ENCODE measurements at places on chromosomes 4 and X.

GRCh38 chr4:63460075-63460474 lies 949.2 kb downstream of the TECRL start:
- DNase-seq: no peak

DNA sequence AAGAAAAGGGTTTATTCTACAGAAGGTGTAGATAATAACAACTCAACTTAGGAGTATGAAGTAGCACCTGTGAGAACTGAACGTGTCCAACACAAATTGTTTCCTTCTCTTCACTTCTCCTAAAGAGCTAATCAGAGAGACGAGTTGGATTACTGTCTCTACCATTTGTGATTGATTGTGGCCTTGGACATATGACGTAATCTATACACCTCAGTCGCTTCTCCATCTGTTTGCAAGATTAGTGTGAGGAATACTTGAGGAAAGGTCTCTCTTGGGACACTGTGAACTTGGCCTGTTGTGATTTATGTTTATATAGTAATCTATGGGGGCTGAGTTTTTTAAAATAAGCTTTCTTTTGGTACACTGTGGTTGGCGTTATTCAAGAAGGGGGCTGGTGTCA lies 182.0 kb downstream of the ZNF330 start:
- DNase-seq: no peak

GRCh38 chr4:156335721-156336120 lies 382.1 kb upstream of the CTSO start:
- no peak for DNase-seq

DNA sequence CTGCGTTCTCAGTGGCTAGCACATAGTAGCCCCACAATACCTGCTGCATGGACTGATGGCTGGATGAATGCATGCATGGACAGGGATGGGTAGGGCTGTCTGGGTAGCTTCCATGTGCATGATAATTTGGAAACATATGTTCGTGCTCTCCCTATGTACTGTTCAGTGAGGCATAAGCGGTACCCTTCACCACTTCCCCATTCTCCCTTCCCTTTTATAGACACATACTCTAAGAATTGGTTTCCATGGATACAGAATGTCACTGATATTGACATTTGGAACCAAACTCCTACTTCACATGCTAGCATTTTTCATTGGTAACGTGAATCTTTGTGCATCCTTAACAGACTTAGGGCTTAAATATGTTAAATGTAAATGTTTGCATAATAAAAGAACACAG lies 20.4 kb downstream of the USP46 start:
- no peak for DNase-seq

GRCh38 chr4:159432436-159432835 lies 329.6 kb downstream of the RAPGEF2 start:
- DNase-seq: no peak

DNA sequence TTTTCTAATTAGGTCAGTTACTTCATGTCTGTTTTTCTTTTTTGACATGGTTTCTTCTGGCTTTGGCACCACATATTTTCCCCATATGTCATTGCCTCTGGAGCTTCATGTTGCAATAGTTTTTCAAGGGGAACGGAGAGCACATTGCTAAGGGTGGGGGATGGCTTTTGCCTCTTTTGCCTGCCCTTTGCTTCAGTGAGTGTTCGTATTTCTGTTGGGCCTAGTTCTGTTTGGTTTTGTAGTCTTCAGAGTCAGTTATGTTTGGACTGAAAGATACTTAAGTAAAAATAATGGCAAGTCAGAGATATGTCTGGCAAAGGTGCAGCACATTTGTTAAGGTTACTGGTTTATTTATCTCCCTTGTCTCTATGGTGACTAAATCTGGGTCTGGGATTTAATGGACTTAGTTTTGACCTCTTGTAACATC lies 29.1 kb downstream of the FHL1 start:
- DNase-seq: no peak

DNA sequence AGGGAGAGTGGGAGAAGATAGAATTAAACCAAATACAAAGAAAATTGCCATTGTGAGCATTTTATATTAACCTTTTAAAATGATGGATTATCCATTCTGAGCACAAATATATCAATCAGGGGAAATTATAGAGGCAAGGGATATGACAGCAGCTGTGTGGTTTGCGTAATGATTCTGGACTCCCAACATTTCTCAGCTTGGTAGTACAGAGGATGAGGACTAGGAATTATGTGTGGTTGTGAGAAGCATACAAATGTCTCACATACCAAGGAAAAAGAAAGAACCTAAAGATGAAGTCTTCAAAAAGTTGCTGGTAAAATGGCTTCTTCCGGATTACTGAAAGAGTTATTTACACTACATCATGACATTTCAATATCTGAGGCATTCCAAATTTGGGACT lies 674.6 kb upstream of the NR3C2 start:
- DNase-seq: no peak

GRCh38 chr4:168868802-168869201 lies 141.3 kb downstream of the CBR4 start:
- no peak for DNase-seq

GRCh38 chrX:154417157-154417556 lies 5.8 kb downstream of the TAFAZZIN start:
- DNase-seq: no peak

GRCh38 chrX:6456196-6456595 lies 78.7 kb downstream of the VCX3A start:
- DNase-seq: no peak

- no peak for DNase-seq
Measured at GRCh38 chr4:147453561-147454141, 27.2 kb upstream of the EDNRA start.

DNA sequence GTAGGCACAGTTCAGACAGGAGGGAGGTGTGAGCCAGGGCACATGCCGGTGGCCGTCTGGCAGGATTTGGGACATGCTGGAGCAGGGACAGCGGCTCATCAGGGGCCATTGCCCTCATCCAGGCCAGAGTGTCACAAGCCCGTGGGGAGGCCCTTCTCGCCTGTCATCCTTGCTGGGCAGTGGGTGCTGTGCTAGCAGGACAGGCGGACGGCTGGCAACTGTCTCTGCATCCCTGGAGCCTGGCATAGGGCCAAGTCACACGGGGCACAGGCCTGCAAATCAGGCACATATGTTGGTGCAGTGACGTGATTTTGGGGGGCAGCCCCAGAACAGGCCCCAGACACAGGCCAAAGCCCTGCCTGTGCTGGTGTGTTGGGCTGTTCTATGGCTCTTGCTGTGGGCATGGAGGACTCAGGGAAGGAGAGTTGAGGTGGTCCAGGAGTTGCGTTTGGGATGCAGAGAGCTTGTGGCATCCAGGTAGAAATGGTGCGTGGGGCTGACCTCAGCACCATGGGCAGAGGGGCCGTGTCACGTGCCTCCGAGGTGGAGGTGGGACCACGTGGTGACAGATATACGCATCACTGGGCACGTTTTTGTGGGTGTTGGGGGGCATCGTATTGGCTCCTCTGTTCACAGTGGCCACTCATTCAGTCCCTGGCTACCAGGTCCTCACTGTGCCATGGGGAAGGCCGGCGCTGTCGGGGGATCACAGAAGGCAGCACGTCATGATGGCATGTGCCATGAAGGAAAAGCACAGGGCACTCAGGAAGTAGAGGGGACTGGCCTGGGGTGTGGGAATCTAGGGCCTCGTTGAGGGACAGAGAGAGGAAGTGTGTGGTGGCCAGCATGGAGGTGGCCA lies 14.6 kb upstream of the MSANTD1 start:
- no peak for DNase-seq

- no peak for DNase-seq
Measured at GRCh38 chr4:9996319-9997110, 24.8 kb downstream of the SLC2A9 start.

- no peak for DNase-seq
Measured at GRCh38 chr4:673349-674091, 556 bp downstream of the ATP5ME start.

DNA sequence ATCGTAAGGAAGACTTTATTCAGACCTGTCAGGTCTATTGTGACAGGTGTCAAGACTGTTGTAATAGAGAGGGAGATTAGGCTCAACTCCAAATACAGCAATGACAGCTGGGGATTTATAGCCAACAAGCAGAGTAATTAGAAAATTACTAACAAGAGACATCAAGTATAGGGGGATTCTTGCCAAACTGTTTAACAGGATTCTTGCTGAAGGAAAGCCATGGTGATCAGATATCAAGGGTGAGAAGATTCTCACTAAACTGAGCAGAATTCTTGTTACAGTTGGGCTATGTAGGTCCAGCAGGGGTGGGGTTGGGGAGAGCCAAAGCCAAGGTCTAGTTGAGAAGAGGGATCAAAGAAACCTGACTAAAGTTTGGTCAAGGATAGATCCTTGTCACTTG lies 461.0 kb upstream of the GALNT7 start:
- no peak for DNase-seq

DNA sequence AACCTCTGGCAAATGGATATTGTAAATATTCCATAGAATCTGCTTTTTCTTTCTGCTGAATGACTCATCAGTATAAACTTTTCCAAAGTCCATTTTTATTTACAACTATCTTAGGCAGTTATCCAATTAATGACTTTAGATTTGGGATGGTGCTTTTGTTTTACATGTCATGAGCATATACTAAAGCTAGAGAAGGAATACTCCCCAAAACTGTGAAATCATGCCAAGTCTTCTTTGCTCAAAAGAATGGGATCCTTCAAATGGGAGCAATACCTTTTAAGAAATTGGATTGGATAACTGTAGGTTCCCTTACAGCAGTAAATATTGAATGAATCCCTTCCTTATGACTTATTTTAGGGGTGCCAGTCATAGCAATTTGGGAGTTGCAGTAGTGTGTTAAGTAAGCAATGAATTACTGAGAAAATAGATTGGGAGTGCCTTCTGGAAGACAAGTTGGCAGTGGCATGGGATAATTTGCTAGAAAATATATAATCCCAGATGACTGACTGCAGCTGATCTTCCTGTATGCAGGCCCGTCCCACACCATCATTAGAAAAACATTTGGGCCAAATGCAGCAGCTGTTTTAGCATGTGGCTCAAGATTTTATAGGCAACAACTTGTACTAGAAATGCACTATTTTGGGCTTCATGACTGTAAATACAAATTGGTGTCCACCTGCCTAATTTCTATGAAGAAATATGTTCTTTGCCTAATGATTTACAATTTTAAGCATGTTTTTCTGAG lies 2.8 kb downstream of the TMPRSS11D start:
- DNase-seq: no peak

DNA sequence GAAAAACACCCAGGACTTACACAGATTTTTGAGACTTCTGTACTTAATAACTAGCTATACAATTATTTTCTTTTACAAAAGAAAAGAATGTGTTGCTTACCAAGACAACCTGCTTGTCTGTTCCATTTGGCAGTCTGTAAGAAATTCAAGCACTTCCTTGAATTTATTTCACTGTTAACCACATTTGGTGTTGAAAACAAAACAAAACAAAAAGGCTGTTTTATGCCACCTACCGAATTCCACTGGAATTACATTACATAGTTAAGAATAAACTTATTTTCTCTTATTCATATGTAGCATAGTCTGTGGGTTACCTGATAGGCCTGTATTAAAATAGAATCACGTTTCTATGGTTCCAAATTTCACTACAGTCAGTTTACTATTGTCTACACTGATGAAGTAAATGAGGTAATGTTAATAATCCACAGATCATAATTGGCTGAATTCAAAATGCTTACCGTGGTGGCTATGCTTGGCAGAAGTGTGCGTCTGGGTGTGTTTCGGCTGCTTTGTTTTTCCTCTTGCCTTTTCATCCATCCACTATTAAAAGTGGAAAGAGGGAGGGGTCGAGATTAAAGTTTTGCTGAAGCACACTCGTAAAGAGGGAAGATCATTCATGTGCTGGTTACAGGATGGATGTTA lies at the start of gene TLR1:
Gene TLR1 (minus strand): TSS at position 138 of the 642 bp plus-strand sequence. CDS start 5,960 bp downstream, outside the sequence.
- DNase-seq: no peak

- no peak for DNase-seq
Measured at GRCh38 chr4:95729596-95729995, 110.3 kb upstream of the PDHA2 start.

DNA sequence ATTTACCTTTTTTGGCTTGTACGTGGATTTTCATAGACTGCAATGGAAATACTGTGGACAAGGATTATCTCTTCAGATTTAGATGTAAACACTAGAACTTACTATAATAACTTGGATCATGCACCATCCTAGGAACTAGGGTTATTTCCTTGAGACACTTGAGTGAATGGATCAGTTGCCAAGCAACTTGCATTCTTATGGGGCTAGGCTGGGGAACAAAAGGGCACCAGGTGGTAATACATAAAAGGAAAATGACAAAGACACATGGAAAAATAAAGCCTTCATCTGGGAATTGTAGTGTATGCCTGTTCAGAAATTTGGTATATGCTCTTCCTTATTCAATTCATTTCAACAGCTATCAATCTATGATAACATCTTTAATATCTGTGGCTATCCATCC lies 247.1 kb downstream of the SPRY1 start:
- DNase-seq: no peak

GRCh38 chr4:100696531-100696930 lies 178.7 kb upstream of the EMCN start:
- no peak for DNase-seq

GRCh38 chr4:122775987-122776836 lies 43.7 kb downstream of the BBS12 start:
- no peak for DNase-seq

DNA sequence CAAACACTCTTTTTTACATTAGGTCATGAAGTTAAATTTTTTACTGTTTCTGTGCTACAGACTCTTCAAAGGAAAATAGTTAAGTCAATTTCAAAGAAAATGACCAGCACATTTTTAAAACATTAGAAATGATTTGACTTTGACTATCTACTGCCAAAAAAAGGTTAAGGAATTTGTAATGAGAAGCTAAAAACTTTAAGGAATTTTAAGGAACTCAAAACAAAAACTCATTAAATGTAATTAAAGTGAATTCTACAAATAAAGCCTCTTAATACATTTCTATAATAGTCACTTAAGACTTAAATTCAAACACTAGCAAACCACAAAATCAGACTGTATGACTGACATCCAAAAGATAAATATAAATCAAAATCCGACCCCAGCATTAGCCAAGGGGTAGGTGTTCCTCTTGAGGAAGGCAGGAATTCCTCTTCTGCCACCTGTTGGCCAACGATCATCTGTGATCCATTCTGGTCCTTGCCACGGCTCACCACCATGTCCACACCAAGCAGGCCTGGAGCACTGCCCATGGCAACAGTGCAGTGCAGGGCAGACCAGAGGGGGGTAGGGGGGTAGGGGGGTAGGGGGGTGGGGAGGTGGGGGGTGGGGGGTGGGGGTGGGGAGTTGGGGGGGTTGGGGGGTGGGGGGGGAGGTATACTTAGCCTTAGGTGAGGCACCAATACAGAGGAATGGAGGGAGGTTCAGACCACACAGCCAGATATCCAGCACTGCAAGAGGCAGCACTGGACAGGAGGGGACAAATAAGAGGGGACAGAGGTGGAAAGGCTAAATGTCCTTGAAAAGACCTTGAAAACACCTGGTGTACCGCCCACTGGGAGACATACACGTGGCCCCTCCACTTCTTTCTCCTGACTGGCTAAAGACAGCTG lies 287.4 kb downstream of the CHIC1 start:
- no peak for DNase-seq
